ENCODE measurements at places on chromosomes 3 and 15.

- DNase-seq, result no peak
Observed at GRCh38 chr15:61474796-61475195, 245.7 kb upstream of the RORA start.

DNA sequence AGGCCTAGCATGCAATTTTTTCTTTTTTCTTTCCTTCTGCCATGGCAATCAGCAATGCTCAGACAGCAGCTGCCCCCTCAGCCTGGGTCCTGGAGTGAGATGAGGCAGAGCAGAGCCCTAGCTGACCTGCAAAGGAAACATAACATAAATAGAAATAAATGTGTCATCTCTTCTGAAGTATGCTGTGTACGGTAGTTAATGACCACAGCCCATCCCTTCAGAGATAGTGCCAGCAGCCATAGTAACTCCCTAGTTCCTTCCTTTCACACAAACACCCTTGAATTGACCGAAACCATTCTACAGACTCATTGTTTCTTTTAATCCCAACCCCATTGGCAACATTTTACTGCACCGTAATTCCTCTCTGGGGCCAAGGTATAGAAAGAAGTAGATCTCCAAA, 8.4 kb upstream of the CD47 start:
- no peak for DNase-seq

DNA sequence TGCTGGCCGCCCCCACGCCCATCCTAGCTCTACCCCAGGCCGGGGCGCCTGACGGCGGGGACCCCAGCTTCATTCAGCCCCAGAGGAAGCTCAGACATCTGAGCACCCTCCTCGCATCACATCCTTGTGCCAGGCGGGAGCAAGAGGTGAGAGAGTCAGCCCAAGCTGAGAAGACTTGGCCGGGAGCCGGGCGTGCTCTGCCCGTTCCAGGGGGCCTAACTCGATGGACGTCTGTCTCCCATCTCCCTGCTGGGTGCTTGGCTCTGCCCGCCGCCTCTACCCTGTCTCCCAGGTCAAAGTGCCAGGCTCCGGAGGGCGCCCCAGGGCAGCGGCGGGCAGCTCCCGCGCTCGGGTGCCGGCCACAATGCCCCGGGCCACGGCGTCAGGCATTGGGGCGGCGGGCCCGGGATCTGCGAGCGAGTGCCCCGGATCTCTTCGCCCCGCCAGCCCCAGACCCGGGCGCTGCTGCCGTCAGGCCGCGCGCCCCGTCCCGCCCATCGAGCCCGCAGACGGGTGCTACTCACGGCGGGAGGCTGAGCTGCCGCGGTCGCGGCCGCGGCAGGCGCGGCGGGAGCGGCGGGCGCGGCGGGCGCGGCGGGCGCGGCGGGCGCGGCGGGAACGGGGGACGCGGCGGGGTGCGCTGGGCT, 388 bp downstream of the DAPK2 start:
- no peak for DNase-seq

- no peak for DNase-seq
Observed at GRCh38 chr15:27042646-27043045, 71.7 kb downstream of the GABRG3 start.

Data from NCI-H524 (cell line).